ENCODE measurements at places on chromosomes 4 and X. TPM values are rescaled to one million over a fixed set of nuclear protein-coding genes. Genes with fewer than 3 reads are reported as not detected.

HSFX4 gene
- not detected for total RNA-seq

HMGB3 gene
- 34.7 TPM for total RNA-seq

GYG2 gene
- 16.3 TPM for total RNA-seq

TCEAL9 gene
- 69.0 TPM for total RNA-seq

NDNF gene
- total RNA-seq, result 0.34 TPM

HOPX gene
- total RNA-seq, result 1.7 TPM

SHOX gene
- not detected for total RNA-seq

CXorf65 gene
- not detected for total RNA-seq

GDPD2 gene
- total RNA-seq, result not detected

CENPVL2 gene
- total RNA-seq, result 0.25 TPM

ALAS2 gene
- total RNA-seq, result not detected

TMSB15C gene
- 2.3 TPM for total RNA-seq

SSX3 gene
- not detected for total RNA-seq

SOD3 gene
- 12.0 TPM for total RNA-seq

GATA1 gene
- not detected for total RNA-seq

ZNF718 gene
- total RNA-seq, result 6.8 TPM

DNA sequence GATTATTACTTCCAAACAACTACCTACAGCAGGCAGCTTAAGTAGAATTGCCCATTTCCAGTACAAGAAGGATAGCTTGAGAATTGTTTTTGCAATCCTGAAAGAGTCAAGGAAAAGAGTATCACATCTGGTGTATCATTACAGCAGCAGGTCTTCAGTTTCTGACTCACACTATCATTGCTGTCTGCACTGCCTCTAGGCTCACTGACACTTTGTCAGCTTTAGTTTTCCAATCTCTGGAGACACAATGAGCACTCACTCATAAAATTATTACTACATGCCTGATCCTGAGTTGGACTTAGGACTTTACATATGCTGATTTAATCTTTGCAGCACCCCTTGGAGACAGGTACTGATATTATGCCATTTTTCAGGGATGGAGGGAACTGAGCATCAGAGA is 244.6 kb upstream of the BOD1L1 start:
- DNase-seq, result no peak

- peak; percentile 40 for DNase-seq
These were observed 720 bp downstream of the RPL10 start for GRCh38 chrX:154398668-154399526.

DNA sequence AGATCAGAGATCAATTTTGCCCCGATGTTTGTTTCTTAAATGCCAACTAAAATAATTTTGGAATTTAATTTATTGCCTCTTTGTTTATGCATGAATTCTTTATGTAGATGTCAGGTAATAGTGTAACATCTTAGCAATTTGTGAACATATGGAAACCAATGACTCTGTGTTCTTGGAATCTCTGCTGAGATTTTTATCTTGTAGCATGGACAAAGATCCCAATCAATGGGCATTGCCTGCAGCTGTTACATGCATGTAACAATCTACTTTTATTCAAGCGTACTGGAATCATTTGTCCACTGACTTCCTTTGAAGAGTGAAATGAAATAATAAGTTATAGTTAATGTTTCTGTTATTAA is 61.6 kb upstream of the ARSJ start:
- peak; percentile 45 for DNase-seq

DNA sequence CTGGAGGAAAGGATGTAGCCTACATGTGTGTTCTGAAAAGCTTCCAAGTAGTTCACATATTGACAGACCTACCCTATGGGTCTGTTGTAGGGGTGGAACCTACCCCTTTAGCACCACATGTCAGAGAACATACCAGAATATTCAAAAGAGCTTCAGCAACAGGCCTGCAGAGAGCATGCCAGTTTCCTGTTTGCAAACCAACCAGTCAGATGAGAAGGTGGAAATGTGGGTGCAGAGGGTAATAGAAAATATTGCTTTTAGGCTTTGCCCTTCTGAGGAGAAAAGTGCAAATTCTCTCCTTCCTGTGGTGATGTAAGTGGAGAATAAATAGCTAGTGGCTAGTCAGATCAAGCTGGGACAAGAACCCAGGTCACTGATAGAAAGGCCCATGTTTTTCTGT is 16.4 kb downstream of the INTS6L start:
- DNase-seq, result no peak

DNA sequence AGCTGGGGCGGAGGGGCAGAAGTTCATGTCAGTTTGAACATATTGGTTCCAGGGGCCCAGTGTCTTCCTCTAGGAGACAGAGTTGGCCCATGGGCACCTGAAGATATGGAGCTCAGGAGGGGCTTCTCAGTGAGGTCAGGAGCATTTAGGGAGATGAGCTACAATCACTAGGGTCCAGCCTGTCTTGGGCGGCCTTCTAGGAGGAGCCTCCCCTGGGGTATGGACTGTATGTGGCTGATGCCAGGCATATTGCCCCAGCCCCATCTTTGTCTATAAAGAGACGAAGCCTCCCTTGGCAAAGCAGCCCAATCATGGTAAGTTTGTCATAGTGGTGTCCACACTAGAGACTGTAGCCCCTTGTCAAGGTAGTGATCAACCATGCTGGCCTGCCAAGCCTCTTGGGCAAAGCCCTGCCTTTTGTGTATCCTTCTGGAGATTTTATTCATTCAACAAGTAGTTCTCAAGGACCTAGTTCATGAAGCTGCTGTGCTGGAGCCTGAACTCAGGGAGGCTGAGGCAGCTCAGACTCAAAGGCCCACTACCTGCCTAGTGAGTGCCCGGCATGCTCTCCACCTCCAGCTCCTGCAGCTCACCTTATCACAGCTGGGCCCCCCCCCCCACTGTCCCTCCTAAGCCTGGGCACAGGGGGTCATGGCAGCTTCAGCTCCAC is 5.4 kb upstream of the CNGA2 start:
- DNase-seq, result no peak

DNA sequence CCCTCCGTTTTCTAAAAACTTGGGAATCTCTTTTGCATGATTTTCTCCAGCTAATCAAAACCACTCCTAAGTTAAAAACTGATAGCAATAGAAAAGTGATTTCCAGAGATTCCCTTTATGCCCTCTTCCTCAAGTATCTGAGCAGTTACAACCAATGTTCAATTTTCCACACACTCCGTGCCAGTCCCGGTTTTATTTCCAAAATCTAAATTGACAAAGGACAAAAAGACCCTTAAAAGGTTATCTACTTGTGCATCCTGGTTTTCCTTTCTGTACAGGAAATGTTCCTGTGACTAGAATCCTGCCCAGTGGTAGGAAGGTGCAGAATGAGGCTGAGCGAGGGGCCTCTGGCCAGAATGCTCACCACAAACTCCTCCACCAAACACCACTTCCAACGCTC is 1.3 kb downstream of the SFRP2 start:
- DNase-seq, result no peak

DNA sequence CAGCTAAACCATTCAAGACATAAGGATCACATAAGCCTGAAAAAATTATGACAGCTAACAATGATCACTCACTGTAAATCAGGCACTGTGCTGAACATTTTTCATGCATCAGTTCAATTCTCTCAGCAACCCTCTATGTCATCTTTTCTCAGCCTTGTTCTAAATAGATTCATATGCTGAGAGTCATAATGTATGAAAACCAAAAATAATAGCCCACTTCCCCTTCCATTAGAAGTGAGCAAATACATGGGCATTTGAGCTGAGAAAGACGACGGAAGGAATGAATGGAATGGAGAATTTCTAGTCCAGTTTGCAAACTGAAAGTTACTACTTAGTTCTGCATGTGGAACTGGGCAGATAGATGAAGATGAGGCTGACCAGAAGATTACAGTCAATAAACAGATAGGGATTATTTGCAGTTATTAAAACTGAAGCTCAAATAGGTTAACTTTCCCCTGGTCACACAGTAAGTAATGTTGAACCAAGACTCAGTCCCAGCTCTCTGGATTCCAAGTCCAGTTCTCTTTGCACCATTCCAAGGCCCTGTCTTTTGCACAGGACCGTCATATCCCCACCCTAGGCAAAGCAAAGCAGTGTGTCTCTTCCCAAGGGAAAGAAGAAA is 1.6 kb upstream of the SH3RF1 start:
- DNase-seq, result peak; percentile 81

DNA sequence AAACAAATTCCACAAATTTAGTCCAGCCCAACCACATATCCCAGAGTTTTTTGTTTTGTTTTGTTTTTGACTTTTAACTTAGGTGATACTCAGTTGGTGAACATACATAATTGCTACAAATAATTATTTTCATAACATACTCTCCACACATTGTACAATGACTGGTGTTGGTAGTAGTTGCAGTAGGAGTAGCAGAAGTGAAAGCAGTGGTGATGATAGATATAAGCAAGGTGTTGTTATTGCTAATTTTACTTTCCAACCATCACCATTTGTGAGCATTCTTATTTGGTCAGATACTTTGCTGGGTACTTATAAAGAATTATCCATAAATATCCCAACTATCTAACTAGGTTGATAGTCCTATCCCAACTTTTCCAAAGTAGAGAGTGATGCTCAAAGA is 47.3 kb downstream of the ARHGAP24 start:
- DNase-seq, result no peak

DNA sequence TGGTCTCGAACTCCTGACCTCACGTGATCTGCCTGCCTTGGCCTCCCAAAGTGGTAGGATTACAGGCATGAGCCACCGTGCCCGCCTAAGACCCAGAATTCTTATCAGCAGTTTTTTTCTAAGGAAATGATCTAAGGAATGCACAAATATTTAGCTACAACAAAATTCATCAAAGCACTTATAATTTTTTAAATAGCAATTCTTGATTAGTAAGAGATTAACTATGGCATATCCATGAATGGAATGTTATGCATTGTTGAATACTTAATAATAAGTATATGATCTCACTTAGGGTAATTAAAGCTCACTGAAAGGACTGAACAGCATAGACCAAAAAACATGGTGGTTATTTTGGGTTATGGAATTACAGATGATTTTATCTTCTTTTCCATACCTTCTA is 18.4 kb downstream of the CENPU start:
- DNase-seq, result no peak

GRCh38 chr4:15836362-15836761 is 58.2 kb downstream of the CD38 start:
- no peak for DNase-seq

GRCh38 chrX:4655743-4656142 is 942.3 kb upstream of the PRKX start:
- no peak for DNase-seq

DNA sequence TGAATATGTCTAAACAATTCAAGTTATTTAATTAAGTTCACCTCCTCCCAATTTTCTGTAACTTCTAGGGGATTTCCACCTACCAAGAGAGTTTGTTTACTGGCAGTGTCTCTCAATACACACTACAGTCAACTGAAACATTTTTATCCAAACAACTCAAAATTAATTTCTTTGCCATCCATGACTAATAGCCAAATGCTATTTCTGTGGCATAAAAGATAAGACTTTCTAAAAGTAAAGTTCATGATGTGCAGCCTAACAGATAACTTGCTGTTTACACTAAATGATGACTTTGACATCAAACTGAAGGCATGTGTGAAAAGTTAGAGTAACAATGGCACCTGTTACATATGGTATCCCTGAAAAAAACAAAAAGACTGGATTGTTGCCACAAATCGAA is 7.3 kb downstream of the TAB3 start:
- no peak for DNase-seq

DNA sequence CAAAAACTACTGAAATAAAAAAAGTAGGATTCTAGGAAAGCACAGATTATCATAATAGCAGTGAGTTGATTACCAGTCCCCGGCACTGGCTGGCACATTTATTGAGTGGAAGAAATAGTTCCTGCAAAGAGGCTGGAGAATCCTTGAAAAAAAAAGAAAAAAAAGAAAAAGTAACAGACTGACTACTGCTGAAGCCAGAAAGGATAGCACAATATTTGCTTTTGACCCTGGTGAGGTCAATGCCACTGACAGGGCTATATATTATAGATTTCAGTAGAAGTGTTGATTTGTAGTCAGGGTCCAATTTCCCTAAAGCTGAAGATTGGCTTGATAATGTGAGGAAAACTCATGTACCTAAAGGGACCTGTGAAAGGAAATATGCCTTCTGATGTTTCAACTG is 64.7 kb downstream of the NDNF start:
- no peak for DNase-seq

DNA sequence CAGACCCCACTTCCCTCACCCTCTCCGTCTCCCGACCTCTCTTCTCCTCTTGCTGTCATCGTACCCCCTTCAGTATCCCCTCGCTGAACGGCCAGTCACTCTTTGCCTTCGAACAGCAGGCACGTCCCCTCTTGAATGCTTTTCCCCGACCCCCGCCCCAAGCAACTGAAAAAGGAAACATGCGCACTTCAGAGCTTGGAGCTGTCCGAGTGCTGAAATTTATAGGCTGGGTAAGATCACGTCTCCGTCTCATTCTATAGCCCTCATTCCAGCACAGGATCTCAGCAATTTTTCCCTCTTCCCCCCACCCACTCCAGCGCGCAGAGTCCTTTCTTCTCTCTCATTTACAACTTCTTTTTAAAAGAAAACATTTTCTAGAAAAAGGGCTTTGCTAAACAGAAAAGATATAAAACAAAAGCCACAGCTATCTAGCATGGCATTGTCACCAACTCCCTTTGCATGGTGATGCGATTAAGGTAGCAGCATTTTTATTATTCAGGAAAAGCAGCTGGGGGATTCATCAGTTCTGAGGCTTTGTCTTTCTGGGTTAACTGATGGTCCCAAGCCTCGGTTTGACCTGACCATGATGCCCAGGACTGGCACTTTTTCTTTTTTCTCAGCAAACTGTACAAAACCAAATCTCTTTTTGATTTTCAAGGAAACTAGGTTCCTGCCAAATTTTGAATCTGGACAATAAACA is at the start of gene GLRA2:
Gene GLRA2 (plus strand): TSS at position 247 of the 700 bp plus-strand sequence. CDS start 522 bp downstream, outside the sequence.
- no peak for DNase-seq

DNA sequence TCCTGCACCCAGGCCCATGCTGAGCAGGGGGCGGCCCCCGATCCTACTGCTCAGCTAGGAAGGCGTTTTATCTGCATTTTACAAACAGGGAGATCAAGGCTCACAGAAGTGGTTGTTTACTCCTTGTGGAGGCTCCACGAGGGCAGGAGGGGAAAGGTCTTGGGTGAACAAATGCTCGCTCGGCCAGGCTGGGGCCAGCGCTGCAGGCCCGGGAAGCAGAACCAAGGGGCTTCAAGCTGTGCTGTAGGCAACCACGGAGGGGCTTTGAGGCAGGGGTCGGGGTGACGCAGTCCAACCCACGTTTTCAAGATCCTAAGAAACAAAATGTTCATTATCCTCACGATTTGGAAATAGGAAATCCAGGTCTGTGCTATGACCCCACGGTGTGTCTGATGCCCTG is 125.8 kb downstream of the HMX1 start:
- no peak for DNase-seq

GRCh38 chr4:95086551-95086950 is 328.8 kb downstream of the BMPR1B start:
- DNase-seq, result no peak

DNA sequence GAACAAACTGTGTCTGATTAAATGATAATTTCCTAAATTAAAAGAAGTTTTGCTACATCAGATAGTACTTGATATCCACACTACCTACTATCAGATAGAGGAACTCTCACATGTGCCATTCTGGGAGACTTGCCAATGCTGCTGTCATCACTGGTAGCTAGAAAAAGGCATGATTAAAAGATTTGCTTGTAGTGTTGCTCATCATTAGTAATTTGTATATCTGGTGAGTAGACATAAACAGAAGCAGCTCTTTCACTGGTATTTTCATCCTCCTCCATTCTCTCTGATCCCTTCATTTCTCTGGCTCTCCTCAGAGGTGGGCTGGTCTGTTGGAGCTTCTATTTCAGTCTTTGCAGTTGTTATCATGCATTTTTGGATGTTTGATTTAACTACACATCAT is 56.0 kb downstream of the SPRY1 start:
- DNase-seq, result peak; percentile 85

- no peak for DNase-seq
These were observed 273.0 kb downstream of the GLUD2 start for GRCh38 chrX:121320441-121320840.

- no peak for DNase-seq
These were observed 43.6 kb upstream of the TBC1D9 start for GRCh38 chr4:140799686-140800225.

All from astrocyte (in vitro differentiated cells and primary cell).